DMS79 treated with DMSO at 0.1 percent for 48 hours (cell line): ENCODE measurements at places on chromosomes 3 and 15.

DNA sequence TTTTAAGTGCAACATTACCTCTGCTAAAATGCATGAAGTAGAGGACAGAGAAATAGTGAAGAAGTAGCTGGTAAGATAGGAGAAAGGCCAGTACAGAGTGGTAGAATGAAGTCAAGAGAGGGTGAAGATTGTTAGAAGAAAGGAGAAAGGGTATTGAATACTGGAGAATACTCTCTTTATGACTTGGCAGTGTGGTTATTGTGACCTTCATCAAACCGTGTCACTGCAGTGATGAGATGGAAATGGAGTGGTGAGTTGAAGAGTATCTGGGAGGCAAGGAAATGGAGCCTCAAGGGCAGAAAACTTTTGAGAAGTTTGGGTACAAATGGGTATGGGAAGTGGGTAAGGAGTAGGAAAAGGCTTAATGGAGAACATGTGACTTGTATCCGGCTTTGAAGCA, 24.7 kb downstream of the MINDY2 start:
- DNase-seq: no peak

DNA sequence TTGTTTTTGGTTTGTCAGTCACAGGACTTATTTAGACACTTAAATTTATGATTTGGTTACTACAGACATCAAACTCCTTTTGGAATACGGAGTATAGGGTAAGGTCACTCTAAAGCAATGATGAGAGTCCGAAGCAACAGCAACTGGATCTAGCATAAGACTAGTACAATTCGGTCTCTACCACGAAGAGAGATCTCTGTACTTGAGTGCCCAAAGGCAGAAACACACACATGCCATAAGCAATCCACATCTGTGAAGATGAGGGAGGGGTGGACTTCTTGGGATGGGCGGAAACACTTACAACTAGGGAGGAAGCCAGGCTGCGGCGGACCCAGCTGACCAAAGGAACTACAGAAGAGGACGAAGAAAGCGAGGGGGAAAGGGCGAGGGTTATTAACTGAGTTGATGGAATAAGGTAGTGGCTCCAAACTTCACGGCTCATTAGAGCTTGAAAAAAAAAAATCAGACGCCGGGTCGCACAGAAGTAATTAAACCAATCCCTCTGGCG, 595 bp downstream of the DPH6 start:
- DNase-seq: no peak

DNA sequence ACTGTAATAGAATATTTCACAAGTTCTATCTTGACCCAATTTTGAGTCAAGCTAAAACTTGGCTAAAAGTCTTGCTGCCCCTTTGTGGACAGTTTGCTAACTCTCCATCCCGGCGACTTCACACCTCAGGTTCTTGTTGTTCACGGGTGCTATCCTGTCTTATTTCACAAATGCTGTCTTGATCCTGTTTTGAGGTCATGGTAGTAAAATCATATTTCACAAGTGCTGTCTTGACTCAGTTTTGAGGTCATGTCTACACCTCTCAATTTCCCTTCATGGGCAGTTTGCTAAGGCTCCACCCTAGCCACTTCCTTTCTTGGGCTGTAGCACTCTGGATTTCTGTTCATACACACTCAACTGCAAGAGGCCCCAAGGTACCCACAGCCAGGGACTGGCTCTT, 45.0 kb upstream of the GK5 start:
- DNase-seq: no peak

GRCh38 chr3:41102750-41103149, 96.6 kb upstream of the CTNNB1 start:
- no peak for DNase-seq

- DNase-seq: no peak
Measured at GRCh38 chr3:23574822-23575315, 230.9 kb upstream of the UBE2E1 start.

GRCh38 chr3:128584412-128585020, 66.1 kb downstream of the RPN1 start:
- peak; percentile 72 for DNase-seq

DNA sequence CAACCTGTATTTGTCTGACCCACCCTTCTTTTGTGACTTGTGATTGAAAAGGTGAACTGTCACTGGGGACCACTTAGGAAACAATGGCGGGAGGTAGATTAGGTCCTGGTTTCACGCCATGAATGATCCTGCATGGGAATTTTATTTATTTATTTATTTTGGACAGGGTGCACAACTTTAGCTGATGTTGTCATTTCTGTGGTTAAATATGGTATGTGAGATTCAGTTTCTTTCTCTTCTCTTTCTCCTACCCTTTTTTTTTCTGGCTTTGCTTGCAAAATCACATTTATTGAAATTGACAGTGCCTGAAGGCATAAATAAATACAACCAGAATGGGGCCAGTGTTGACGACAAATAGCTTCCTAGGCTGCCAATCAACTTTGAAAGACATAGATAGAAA, 18.0 kb upstream of the HTR3E start:
- no peak for DNase-seq

- DNase-seq: no peak
Measured at GRCh38 chr3:192128922-192129321, 598.4 kb downstream of the FGF12 start.

GRCh38 chr3:36648241-36649034, 115.9 kb downstream of the DCLK3 start:
- no peak for DNase-seq

GRCh38 chr3:46395766-46396530, 10.9 kb downstream of the CCR5AS start:
- no peak for DNase-seq

DNA sequence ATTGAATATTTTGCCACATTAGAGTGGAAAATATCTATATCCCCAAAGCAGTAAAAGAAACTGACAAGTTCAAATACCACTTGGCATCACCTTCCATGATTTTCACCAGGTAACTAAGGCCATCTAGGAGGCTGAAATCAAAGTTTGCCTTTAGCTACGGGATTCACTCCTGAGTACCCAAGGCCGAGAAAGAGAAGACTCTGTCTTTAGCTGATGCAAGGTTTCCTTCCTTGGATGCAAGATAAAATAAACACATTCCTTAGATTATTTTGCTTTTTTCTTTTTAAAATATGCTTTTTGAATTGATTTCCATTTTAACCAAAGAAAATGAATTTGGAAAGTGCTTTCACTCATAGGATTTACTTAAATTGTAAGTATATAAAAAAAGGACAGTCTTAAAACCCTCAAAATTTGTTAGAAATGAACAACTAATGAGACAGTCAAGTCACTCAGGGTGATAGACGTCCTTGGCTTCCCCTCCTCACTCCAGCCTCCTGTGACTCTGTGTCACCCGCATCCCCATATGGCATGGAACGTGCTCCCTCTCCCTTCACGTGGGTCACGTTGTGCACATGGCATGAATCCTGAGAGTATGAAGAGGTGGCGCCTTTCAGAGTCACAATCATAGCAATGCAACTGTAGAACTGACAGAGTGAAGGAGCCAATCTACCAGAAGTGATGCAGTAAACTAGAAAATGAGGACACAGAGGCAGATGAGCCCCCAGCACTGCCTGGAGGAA, 148.4 kb downstream of the RTP4 start:
- no peak for DNase-seq

- no peak for DNase-seq
Measured at GRCh38 chr3:158728851-158729250, 3.4 kb downstream of the RARRES1 start.

- DNase-seq: no peak
Measured at GRCh38 chr15:64865126-64865997, 23.6 kb downstream of the PLEKHO2 start.

GRCh38 chr15:78203346-78204225, 30.8 kb downstream of the ACSBG1 start:
- no peak for DNase-seq

GRCh38 chr3:61774279-61774890, 213.0 kb downstream of the PTPRG start:
- DNase-seq: no peak

GRCh38 chr3:133487920-133488540, 85.5 kb upstream of the CDV3 start:
- DNase-seq: no peak

DNA sequence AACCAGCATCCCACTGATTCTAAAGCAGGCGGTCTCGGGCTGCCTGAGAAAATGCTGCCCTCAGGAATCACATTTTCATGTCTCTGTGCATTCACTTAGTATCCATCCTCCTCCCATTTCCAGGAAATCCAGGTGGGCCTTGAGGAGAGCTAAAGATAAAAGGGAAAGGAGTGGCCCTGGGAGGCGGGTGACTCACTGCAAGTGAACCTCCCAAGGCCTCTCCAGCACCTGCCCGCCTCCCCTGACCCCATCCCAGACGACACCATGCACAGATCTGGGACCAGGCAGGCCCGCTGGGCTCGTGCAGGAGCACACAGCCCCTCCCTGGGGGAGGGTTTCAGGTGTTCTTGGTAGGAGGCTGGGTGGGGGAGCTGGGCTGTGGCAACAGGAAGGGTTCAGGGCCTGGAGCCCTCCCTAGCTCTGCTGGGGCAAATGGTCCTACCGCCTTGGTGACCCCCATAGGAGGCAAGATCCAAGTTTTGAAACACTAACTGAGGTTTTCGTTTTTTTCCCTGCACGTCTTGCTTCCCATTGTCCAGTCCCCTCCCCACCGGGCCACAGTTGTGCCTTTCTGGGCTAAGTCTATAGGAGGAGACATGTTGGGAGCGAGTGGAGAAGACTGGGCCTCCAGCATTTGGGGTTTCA, 22.2 kb downstream of the MELTF start:
- no peak for DNase-seq

GRCh38 chr3:8327739-8328138, 173.9 kb upstream of the LMCD1 start:
- DNase-seq: peak; percentile 36

- no peak for DNase-seq
Measured at GRCh38 chr3:14721126-14721864, 46.4 kb downstream of the C3orf20 start.

GRCh38 chr3:57755368-57755675, 787 bp upstream of the SLMAP start:
- no peak for DNase-seq

DNA sequence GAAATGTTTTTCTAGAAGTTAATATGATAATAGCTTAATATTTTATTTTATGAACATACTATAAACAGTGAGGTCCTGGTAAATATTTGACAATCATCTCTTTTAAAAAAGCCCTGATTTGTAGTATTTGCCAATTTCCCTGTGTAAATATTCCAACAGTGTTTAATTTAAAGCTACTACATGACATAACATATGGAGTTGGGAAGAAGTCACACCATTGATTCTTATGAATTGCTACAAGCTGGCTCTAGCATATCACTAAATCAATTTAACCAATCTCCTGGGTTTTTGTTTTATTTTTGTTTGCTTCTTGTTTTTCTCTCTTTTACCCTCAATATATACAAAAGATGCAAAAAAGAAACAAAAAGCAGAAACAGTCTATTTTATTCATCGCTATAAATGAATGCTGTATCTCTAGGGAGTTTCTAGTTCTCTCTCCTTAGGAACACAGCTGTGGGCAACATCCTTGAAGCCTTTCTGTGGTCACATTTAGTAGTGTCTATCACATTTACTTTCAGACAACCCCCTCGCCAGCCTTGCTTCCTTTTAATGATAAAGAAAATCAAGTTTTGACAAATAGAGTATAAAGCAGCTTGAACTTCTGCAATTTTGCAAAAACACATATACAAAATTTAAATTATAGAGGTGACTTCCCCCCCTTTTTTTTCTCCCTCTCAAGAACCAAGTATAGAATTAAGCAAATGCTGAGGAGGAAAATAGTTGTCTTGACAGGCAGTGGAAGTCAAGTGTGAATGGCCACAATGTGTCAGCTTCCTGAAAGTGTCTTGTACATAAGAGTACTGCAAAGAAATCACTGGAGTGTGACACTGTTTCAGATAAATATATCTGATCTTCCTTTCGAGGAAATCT, 21.4 kb downstream of the CCR1 start:
- DNase-seq: no peak

- DNase-seq: no peak
Measured at GRCh38 chr3:43238801-43239200, 47.5 kb upstream of the SNRK start.

GRCh38 chr15:73838831-73839426, 34.4 kb upstream of the TBC1D21 start:
- peak; percentile 2 for DNase-seq

DNA sequence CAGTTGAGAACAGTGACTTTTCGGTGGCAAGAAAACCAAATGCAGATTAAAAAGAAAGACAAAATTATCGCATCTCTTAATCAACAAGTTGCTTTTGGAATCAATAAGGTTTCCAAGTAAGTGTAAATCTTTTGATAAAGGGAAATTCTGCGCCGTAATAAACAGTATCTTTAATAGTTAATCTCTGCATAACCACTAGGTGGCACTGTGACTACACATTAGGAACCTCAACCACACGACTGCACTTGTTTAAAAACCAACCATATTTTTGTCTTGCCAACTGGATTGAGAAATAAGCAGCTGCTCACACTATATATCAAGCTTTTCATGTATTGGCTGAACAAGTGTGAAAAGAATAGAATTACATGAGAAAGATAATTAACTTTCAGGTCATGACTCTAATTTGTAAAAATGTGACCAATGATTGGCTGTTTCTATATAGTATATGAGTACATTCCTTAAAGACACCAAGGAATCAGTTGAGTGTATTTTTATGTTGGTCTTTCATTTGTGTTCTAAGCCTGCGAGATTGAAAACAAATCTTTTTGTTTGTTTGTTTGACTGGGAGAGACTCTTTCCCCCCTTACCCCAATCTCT, 72.7 kb downstream of the DZIP3 start:
- peak; percentile 73 for DNase-seq

GRCh38 chr3:114792159-114792918, 354.7 kb downstream of the ZBTB20 start:
- no peak for DNase-seq

- DNase-seq: no peak
Measured at GRCh38 chr3:181572432-181572831, 139.3 kb upstream of the SOX2 start.

GRCh38 chr3:125605756-125606155, 10.5 kb upstream of the OSBPL11 start:
- no peak for DNase-seq

- DNase-seq: no peak
Measured at GRCh38 chr3:159149633-159150032, 347.8 kb downstream of the MFSD1 start.

GRCh38 chr15:67680641-67681040, 138.1 kb downstream of the MAP2K5 start:
- DNase-seq: peak; percentile 16
